ENCODE measurements at places on chromosomes 5 and 9. TPM values are rescaled to one million over a fixed set of nuclear protein-coding genes. Genes with fewer than 3 reads are reported as not detected.

DNA sequence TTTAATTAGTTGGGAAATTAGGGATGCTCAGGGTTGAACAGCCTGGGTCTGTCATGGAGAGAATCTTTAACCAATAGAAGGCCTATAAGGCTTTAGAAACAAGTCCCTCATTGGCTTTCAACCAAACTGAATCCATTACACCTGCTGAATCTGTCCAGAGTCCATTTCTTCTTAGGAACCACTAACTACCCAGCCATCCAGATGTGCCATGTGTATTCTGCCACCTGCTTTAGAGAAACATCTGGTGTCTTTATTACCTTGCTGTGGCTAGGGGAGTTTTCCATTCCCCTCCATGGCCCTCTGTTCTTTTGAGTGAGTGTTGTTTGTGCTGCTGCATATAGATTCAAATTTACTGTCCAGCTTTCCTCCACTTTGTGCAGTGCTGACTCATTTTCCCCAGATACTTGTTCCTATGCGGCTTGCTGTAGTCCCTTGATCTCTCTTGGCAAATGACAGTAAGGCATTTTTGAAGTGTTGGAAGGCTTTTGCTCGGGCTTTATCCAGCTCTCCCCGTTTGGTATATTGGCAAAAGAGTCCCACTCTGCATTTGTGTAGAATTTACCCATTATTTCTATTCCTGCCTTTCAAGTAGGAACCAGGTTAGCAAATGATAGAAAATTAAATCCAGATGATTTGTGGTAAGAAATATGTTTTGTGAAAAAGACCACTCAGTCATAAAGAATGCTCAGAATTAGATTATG lies 54.6 kb downstream of the NLN start:
- DNase-seq: no peak

The FOXD4L4 gene
- 0.16 TPM for total RNA-seq

GRCh38 chr5:170648541-170648940 lies 135.0 kb upstream of the GABRP start:
- DNase-seq: no peak

DNA sequence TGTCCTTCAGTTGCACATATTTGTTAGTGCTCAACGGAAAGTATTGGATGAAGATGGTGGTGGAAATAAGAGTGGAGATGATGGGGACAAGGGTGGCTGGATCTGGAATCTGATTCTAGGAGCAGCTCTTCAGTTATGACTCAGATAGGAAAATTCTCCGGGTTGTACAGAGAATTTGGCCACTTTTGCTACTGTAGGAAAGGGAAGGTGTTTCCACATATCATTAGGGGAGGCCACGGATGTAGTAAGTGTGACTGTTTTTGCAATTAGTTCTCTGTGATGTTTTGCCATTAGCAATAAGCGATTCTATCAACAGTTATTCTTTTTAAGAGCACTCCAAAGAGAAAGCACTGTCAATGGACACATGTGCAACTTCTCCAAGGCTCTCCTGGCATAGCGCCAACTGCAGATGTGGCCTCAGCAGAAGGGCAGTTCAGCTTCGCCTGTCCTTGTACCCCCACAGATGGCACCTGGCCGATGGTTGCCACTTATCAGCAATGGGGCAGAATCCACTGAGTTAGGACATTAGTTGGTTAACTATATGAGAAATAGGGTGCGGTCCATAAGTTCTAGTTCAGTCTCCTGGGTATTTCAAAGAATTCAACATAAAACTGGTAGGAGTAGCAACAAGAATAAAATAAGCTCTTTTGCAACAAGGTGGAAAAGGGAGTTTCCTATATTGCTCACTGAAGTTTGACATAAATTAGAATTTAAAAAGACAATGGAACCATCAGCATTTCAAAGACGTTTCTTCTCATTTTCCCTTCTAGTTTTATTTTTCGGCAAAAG lies 96.3 kb downstream of the ARSB start:
- DNase-seq: no peak

The ADAMTS16 gene
- 0.75 TPM for total RNA-seq

DNA sequence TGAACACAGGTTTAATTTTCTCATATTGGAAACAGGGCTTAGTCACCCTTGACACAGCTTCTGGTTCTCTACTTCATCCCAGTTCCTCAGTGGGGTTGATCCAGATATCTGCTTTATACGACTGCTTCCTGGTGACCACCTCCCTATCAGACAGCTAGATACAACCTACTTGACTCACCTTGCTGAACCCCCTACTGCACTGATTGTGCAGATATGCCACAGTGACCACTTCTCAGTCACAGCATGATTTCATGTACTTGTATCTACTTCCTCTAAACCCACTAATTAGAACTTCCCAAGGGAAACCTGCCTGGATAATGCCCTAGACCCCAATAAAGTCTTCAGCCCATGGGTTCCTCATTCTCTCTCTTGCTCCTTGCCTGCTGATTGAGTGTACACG lies 18.4 kb upstream of the RFK start:
- DNase-seq: no peak

DNA sequence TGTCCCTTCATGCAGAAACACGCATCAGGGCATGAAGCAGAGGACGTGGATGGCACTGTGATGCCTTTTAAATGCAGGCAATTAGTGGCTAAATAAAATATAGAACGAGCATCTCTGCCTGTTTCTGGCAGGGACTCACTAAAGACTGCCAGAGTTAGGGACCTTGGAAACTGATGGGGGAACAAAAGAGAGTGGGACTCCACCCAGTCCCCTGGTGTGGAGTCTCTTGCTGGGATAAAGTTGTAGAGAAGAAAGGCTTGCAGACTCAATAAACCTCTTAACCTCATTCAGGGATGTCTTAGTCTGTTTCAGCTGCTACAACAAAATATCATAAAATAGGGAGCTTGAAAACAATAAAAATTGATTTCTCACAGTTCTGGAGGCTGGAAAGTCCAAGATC lies 87.6 kb upstream of the ARAP3 start:
- no peak for DNase-seq

The NMUR2 gene
- total RNA-seq: not detected

The C5orf58 gene
- not detected for total RNA-seq

- DNase-seq: peak; percentile 51
Observed at GRCh38 chr5:93600409-93601070, 17.5 kb downstream of the NR2F1 start.

The SLC45A2 gene
- total RNA-seq: 0.05 TPM

The ENG gene
- total RNA-seq: 10.5 TPM

GRCh38 chr5:131281133-131281867 lies 17.4 kb downstream of the CDC42SE2 start:
- no peak for DNase-seq

Data from myocyte (in vitro differentiated cells).